Fibroblast of lung (primary cell): ENCODE measurements at places on chromosomes 13 and 19. TPM values are rescaled to one million over a fixed set of nuclear protein-coding genes. Genes with fewer than 3 reads are reported as not detected.

Gene C19orf67
- total RNA-seq, result not detected in 2 replicates

Gene FCER2
- total RNA-seq, result not detected in 2 replicates

Gene TSKS
- total RNA-seq, result 0.26 TPM in 1 of 2 replicates, not detected in the other

GRCh38 chr13:89568276-89568675 lies 1779.2 kb upstream of the MIR17HG start:
- no peaks in the 10 kb centered on the region for H3K36me3 ChIP-seq
- peak; percentile 24 for DNase-seq
- no peak overlapping the region for H3K4me3 ChIP-seq

DNA sequence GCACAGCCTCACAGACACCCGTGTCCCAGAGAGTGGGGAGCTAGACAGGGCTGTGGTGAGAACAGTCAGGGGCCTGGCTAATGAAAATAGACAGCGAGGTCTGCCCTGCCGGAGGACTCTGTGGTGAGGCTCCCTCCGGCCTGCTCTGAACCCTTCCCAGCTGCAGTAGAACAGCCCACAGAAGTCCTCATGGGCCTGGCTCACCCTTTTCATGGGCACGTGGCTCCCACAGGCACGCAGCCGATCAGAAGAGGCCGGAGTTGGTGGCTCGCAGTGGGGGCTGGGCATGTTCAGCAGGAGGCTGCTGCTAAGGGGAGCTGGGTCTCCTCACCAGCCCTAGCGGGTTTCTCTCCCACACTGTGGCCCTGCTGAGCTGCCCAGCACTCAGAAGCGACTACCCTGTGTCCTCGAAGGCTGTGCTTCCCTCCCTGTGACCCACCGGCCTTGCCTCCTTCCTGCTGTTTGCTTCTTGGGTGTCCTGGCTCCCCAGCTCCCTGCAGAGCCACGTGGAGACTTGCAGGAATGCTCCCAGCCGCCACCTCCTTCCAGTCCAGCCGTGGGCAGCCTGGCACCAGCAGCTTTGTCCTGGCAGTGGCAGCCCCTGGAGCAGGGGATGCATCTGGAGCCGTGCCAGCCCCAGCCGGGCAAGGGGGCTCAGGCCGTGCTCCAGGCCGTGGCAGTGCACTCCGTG lies 138.7 kb downstream of the KDM4B start:
- no peaks in the 10 kb centered on the region for H3K27me3 ChIP-seq
- no peaks in the 10 kb centered on the region for H3K4me1 ChIP-seq
- no peak overlapping the region for H3K4me3 ChIP-seq
- DNase-seq, result peak; percentile 54

DNA sequence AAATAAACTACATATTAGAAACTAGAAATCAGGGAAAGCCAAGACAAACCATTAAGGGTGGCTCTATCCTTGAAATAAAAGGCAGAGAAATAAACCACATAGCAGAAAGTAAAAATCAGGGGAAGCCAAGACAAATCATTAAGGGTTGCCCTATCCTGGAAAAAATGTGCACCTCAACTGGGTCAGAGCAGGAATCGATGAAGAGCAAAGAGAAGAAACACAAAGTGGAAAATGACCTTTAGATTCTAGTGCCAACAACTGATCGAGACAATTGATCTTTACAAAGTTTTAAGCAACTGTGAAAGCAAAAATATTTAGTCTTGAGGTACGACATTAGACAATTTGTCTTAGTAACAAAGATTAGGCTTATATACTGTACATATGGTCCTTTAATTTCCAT lies 26.6 kb downstream of the KLF12 start:
- no peak overlapping the region for H3K27ac ChIP-seq
- peaks cover 2% of the 10 kb centered on the region for H3K4me1 ChIP-seq
- H3K27me3 ChIP-seq, result no peaks in the 10 kb centered on the region
- no peaks in the 10 kb centered on the region for H3K36me3 ChIP-seq

DNA sequence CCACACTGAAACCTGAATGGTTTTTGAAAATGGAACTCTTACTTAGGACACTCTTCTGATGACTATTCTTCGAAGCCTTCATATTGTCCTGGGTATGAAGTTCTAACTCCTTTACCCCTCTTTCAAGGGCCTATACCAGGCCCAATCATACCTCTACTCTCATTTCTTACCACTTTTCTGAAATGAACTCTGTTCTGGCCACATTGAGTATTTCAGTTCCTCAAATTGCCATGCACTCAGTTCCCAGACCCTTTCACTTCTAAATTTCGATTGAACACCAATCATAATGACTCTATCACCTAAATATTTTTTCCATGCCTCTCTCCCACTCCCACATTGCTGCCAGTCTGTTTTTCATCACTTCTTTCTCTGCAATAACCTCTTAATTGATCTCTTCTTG lies 53.7 kb downstream of the LACC1 start:
- H3K36me3 ChIP-seq, result no peaks in the 10 kb centered on the region
- H3K27ac ChIP-seq, result no peak overlapping the region
- no peak for DNase-seq
- no peak overlapping the region for H3K4me3 ChIP-seq
- H3K27me3 ChIP-seq, result no peaks in the 10 kb centered on the region

- peaks cover 6% of the 10 kb centered on the region for H3K4me1 ChIP-seq
- no peaks in the 10 kb centered on the region for H3K27me3 ChIP-seq
- no peak overlapping the region for H3K27ac ChIP-seq
- DNase-seq, result no peak
- H3K4me3 ChIP-seq, result no peak overlapping the region
Measured at GRCh38 chr19:12137221-12137940, 2.8 kb downstream of the ZNF20 start.

- no peak for DNase-seq
- no peak overlapping the region for H3K27ac ChIP-seq
- H3K27me3 ChIP-seq, result no peaks in the 10 kb centered on the region
- H3K36me3 ChIP-seq, result no peaks in the 10 kb centered on the region
- no peak overlapping the region for H3K4me3 ChIP-seq
- H3K4me1 ChIP-seq, result peaks cover 2% of the 10 kb centered on the region
Measured at GRCh38 chr13:21573920-21574712, 29.9 kb downstream of the MICU2 start.

DNA sequence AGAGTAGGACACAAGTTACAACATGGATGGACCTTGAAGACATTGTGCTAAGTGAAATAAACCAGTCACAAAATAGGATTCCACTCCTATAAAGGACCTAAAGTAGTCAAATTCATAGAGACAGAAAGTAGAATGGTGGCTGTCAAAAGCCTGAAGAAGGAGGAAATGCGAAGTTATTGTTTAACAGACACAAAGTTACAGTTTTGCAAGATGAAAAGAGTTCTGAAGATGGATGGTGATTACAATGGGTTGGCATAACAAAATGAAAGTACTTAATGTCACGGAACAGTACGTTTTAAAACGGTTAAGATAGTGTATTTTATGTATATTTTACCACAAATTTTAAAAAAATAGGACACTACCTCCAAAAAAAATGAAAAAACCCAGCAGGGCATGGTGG lies 34.8 kb downstream of the FOXO1 start:
- H3K27me3 ChIP-seq, result no peaks in the 10 kb centered on the region
- no peaks in the 10 kb centered on the region for H3K4me1 ChIP-seq
- no peak overlapping the region for H3K27ac ChIP-seq
- DNase-seq, result no peak

- H3K27ac ChIP-seq, result no peak overlapping the region
- H3K36me3 ChIP-seq, result no peaks in the 10 kb centered on the region
- H3K4me3 ChIP-seq, result no peak overlapping the region
- peak; percentile 54 for DNase-seq
- H3K27me3 ChIP-seq, result no peaks in the 10 kb centered on the region
Measured at GRCh38 chr13:49441846-49442245, 2.0 kb downstream of the CAB39L start.

DNA sequence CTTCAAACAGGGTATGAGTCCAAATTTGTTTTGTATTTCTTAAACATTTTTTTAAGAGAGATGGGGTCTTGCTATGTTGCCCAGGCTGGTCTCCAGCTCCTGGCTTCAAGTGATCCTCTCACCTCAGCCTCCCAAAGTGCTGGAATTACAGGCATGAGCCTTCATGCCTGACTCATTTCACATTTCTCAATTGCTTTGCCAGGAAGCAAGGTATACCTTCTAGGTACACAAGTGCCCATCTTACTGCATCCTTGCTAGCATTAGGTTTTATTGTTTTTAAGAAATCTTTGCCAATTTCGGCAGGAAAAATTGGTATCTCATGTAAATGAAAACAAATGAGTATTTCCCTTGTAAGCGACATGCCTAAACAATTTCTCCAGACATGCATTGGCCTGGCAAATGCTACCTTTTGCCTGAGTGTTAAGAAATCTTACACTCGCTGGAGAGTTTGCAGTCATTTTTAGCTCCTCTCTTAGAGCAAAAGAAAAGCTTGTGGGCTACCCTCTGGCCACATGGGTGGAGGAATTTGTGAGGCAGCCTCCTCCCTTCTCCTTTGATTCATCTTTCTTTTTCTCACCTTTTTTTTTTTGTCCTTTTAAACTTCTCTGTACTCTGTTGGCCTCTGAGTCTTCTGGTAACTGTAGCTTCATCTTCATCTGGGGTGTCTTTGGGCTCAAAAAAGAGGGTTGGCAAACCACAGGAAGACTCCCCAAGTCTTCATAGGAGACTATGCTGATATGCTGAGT lies 33.0 kb downstream of the ACTL9 start:
- no peak for DNase-seq
- no peaks in the 10 kb centered on the region for H3K36me3 ChIP-seq
- no peaks in the 10 kb centered on the region for H3K27me3 ChIP-seq
- H3K4me3 ChIP-seq, result no peak overlapping the region

GRCh38 chr13:114102521-114103288 lies 29.7 kb downstream of the RASA3 start:
- peaks cover 38% of the 10 kb centered on the region for H3K4me1 ChIP-seq
- DNase-seq, result no peak
- H3K36me3 ChIP-seq, result peaks cover 6% of the 10 kb centered on the region
- H3K27me3 ChIP-seq, result no peaks in the 10 kb centered on the region
